H9 (cell line): ENCODE measurements at places on chromosomes 1 and 21. TPM values are rescaled to one million over a fixed set of nuclear protein-coding genes. Genes with fewer than 3 reads are reported as not detected.

DNA sequence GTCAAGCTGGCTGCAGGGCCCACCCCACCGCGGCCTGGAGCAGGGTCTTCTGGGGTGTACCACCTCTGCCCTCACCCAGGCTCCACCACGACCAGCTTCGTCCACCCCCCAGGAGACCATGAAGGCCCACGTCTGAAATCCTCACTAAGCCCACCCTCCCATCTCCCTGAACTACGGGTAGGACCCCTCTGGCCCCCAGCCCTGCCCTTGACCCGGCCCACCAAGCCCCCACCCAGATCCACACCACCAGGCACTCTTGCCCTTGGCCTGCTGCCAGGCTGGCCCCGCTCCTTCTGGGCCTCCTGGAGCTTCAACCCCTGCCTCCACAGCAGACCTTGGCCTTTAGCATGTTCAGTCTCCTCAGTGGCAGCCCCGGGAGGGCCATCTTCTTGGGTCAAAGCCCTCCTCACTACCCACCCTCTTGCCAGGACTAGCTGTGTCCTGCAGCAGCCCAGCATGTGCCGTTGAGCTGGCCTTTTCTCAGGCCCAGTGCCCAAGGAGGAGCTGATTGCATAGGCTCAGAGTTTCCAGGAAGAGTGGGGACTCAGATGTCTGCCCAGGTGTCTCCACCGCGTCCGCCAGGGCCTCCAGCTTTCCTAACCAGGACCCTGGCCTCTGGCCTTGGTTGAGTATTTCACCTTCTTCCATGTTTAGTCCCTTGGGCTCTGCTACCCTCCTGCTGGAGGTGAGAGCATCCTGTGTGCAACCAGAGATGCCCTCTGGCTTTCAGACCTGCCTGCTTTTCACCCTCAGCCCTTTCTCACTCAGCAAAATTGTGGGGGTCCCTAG, 17.7 kb upstream of the SAMD11 start:
- peaks cover 19% of the 10 kb centered on the region; the same call in 1 of the 2 replicates for H3K27me3 ChIP-seq
- no peak overlapping the region for H3K4me3 ChIP-seq
- 0 out of 2 replicates have a peak, but pooled peaks cover 3% of the 10 kb centered on the region for H3K36me3 ChIP-seq
- H3K4me1 ChIP-seq, result no peaks in the 10 kb centered on the region
- peak; percentile 24 for DNase-seq
- no peak overlapping the region for H3K27ac ChIP-seq

DNA sequence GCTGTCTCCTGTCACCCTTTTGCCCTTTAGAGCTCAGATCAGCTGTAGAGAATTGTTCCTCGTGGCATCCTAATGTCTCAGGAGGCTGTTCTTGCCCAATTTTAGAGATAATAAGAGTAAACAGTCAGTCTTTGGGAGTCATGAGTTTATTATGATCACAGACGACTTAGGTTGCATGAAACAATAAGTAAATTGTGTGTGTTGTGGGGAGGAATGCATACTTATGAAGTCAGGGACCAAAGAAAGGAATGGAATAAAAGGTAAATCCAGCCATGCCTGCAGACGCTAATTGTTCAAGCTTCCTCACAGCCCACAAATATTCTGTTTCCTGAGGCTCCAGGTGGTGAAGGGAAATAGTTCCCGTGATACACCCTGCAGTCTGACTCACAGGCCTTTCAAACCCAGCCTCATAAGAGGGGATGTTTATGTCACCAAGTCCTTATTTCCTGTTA, 897 bp downstream of the EPHX4 start:
- H3K27me3 ChIP-seq, result no peaks in the 10 kb centered on the region; the same call in 1 of the 2 replicates
- H3K27ac ChIP-seq, result no peak overlapping the region
- H3K4me1 ChIP-seq, result no peaks in the 10 kb centered on the region; the same call in 1 of the 2 replicates
- peak overlapping the region; percentile 70 for H3K4me3 ChIP-seq
- DNase-seq, result no peak
- peaks cover 6% of the 10 kb centered on the region for H3K36me3 ChIP-seq

DNA sequence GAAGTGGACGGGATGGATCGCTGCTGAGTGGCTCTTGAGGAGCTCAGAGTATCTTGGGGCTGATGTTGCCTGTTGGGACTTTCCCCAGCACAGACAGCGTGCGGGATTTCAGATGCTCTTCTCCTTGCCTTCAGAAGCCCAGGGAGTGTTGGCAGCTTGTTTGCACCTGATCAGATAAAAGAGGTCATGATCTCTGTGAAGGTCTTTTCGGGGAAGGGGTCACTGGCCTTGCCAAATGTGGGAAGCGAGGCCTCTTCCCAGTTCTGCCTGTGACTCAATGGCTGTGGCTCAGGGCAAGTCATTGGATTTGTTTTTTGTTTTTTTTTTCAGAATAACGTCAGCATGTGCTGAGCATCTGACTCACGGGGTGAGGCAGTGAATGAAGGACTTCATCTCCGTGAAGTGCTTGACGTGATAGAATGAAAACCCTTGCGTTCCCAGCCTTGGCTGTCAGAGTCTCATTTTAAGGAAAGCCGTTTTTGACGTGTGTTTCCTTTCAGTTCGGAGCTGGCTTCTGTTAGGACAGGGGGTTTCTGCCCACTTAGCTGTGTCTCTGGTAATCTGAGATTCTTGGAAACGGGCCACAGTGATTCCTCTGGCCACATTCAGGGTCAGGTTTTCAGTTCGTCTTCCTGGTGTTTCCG, 46.7 kb downstream of the GALNT2 start:
- peaks cover 15% of the 10 kb centered on the region; the same call in 1 of the 2 replicates for H3K4me1 ChIP-seq
- DNase-seq, result no peak
- H3K27me3 ChIP-seq, result no peaks in the 10 kb centered on the region
- H3K36me3 ChIP-seq, result peaks cover 11% of the 10 kb centered on the region; the same call in 1 of the 2 replicates

- DNase-seq, result no peak
- no peak overlapping the region for H3K4me3 ChIP-seq
- H3K27me3 ChIP-seq, result no peaks in the 10 kb centered on the region
- no peak overlapping the region for H3K27ac ChIP-seq
- no peaks in the 10 kb centered on the region; the same call in 1 of the 2 replicates for H3K36me3 ChIP-seq
- H3K4me1 ChIP-seq, result no peaks in the 10 kb centered on the region
These were observed 29.3 kb upstream of the ZBTB21 start for GRCh38 chr21:42039470-42039901.

DNA sequence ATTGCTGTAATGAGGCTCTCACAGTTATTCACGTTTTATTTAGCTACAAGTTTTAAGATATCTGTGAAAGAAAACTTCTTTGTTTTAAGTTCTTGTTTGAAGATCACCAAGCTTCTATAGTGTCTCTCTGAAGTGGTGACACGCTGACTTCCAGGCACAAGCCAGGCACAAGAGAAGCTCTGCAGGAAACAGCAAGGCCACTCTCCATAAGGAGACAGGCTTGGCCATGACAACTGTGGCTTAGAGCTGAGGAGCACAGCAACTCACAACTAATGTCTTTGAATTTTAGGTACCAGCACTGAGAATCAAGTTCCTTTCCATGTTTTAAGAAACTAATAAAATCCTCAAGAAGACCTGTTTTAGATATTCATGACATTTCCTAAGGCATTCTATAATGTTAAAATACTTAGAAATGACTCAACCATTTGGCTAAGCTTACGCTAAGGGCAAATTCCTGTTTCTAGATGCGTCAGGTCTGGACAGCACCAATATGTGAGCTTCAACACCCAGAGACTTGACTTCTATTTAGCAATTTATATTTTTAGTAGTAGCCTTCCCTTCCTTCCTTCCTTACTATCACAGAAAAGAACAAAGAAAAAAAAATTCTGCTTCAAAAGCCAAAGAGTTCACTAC, 40.2 kb downstream of the APP start:
- no peak overlapping the region for H3K27ac ChIP-seq
- no peaks in the 10 kb centered on the region for H3K36me3 ChIP-seq
- no peaks in the 10 kb centered on the region for H3K27me3 ChIP-seq

- no peak overlapping the region for H3K27ac ChIP-seq
- peak; percentile 42 for DNase-seq
- peak overlapping the region; percentile 23 for H3K4me3 ChIP-seq
- H3K36me3 ChIP-seq, result no peaks in the 10 kb centered on the region
- H3K27me3 ChIP-seq, result peaks cover 67% of the 10 kb centered on the region
These were observed 2.9 kb upstream of the PRRX1 start for GRCh38 chr1:170660871-170661645.

DNA sequence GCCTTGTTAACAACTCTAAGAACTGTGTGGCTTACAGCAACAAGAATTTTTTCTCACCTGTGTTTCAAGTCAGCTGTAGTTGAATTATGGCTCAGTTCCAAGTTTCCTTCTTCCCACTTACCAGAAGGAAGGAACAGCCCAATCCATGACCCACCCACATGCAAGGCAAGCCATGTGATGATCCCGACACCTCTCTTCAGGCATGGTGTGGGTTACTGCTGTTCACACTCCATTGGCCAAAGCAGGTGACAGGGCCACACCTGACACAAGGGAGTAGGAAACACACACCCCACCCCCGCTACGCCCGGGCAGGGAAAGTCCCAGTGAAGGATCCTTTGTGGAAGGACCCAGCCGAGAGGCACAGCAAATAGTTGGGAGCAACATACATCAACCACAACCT, 36.3 kb downstream of the KCNJ15 start:
- H3K4me3 ChIP-seq, result no peak overlapping the region
- H3K4me1 ChIP-seq, result no peaks in the 10 kb centered on the region; the same call in 1 of the 2 replicates
- no peak for DNase-seq
- no peaks in the 10 kb centered on the region; the same call in 1 of the 2 replicates for H3K27me3 ChIP-seq
- H3K27ac ChIP-seq, result no peak overlapping the region
- no peaks in the 10 kb centered on the region for H3K36me3 ChIP-seq

DNA sequence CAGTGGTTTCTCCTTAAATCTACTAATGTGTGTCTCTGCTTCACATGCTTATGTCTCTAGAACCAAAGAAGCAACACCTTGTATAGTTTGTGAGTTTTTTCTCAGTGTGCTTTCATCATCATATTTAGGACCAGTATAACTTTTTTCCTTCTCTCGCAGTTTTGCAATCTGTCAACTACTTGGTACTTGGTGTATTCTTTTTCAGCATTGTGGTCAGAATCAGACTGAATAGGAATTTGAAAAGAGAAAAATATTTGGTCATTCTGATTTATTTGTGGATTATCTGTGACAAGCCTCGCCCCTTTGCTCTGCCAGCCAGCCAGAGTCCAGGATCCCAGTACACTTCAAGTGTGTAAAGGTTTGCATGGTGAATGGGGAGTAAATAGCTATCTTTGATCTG, 122.3 kb downstream of the C1orf21 start:
- DNase-seq, result no peak
- H3K4me1 ChIP-seq, result no peaks in the 10 kb centered on the region
- no peak overlapping the region for H3K27ac ChIP-seq
- H3K36me3 ChIP-seq, result 0 out of 3 replicates have a peak, but pooled peaks cover 2% of the 10 kb centered on the region

SHISAL2A gene
- 0.44 and 0.90 TPM in 2 replicates for total RNA-seq

MRTO4 gene
- total RNA-seq, result 78.3 and 79.1 TPM in 2 replicates

KRTAP19-1 gene
- total RNA-seq, result not detected in 2 replicates

RIPPLY3 gene
- 1.7 and 1.9 TPM in 2 replicates for total RNA-seq
